DMS79 (cell line): ENCODE measurements at places on chromosomes 3 and 15.

GRCh38 chr3:134464064-134464688 is 21.6 kb downstream of the ANAPC13 start:
- DNase-seq = no peak

GRCh38 chr15:86028961-86029360 is 50.7 kb upstream of the AGBL1 start:
- DNase-seq = no peak

GRCh38 chr15:62841891-62842559 is 200.5 kb upstream of the TPM1 start:
- no peak for DNase-seq

GRCh38 chr3:176870451-176870850 is 326.8 kb downstream of the TBL1XR1 start:
- DNase-seq = no peak

GRCh38 chr3:101602731-101603130 is 28.8 kb downstream of the PCNP start:
- DNase-seq = no peak

GRCh38 chr15:58235961-58236360 is 97.8 kb downstream of the AQP9 start:
- DNase-seq = no peak

GRCh38 chr15:81469154-81469553 is 95.1 kb upstream of the TMC3 start:
- DNase-seq = no peak

- DNase-seq = no peak
Observed at GRCh38 chr15:78065973-78066946, 11.3 kb downstream of the TBC1D2B start.

- no peak for DNase-seq
Observed at GRCh38 chr3:190696777-190697501, 165.6 kb downstream of the GMNC start.

GRCh38 chr3:153442799-153443487 is 280.9 kb downstream of the RAP2B start:
- no peak for DNase-seq

DNA sequence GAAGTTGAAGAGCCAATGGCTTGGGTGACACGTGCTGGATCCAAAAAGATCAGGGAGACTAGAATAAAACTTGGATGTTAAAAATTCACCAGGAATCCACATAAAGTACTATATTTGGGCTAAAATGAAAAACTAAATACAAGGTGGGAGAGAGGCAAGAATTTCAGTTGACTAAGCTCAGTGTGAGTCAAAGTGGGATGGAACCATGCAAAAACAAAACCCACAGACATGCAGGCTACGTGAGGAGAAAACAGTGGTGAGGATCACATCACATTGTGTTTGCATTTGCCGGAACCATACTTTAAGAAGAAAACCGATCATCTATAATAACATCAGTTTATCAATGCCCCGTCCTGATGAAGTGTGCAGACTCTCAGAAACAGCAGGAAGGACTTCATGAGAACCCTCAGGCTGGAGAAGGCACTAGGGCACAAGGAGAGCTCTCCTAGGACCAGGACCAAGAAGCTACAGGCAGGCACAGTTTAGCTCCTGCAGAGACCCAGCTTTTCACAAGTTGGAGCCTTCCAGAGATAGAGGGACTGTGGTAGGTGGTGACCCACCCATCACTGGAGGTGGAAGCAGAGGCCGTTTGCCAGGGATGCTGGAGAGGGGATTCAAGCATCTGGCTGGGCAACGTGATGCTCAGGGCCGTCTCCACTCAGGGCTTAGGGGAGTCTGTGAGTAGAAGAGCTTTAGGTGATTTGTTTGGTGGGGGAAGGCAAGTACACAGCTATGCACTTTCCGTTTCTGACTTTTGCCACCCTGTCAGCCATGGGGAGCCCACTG is 29.0 kb upstream of the NR2E3 start:
- DNase-seq = no peak

- no peak for DNase-seq
Observed at GRCh38 chr3:122676759-122677158, 3.9 kb upstream of the PARP14 start.

- DNase-seq = no peak
Observed at GRCh38 chr15:37981775-37982174, 47.3 kb downstream of the TMCO5A start.

GRCh38 chr3:58288011-58288728 is 17.9 kb upstream of the RPP14 start:
- no peak for DNase-seq

DNA sequence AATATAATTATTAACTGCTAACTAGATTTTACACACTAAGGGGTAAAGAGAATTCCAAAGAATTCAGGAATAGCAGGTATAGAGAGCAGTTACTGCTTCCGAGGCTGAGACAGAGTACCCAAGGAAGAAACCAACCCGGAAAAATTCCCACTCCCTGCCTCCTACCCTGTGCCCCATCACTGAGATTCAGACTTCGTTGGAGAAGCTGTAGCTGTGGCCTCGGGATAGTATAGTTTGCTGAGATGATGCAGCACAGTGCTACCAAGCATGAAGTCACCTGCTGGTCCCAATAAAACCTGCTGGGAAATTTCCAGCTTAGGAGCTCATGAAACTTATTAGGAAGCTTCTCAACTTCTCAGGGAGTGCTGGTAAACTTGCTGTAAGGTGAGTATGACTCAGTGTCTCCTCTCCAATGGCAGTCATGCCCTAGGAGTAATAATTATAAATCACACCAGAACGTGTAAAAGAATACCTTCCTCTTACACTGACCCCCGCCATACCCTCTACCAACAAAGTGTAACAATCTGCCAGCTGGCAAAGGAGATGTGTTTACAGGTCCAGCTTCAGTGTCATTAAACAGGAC is 215.2 kb upstream of the ROBO2 start:
- no peak for DNase-seq

DNA sequence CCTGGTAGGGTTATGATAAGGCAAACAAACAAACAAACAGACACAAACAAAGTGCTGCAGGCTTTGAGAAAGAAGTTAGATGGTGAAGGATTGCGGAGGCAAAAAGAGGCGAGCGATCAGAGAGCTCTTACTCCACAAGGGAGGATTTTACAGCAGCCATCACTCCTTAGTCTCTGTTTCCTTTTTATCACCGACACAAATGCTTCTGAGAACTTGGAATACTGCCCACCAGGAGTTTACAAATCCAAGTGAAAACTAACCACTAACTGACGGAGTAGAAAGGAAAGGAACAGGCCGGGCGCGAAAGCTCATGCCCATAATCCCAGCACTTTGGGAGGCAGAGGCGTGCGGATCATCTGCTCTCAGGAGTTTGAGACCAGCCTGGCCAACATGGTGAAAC is 35.6 kb upstream of the GPR160 start:
- no peak for DNase-seq

DNA sequence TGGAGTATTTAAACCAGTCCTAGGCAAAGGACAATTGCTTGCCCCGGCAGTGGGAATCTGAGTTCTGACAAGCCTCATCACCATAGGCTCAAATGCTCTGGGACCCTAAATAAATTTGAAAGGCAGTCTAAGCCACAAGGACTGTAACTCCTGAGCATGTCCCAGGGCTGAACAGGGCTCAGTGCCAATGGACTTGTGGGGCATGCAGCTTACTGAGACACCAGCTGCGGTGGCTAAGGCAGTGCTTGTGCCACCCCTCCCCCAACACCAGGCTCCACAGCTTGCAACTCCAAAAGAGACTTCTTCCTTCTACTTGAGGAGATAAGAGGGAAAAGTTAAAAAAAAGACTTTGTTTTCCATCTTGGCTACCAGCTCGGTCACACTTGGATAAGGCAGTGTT is 289.7 kb upstream of the DCBLD2 start:
- DNase-seq = no peak

DNA sequence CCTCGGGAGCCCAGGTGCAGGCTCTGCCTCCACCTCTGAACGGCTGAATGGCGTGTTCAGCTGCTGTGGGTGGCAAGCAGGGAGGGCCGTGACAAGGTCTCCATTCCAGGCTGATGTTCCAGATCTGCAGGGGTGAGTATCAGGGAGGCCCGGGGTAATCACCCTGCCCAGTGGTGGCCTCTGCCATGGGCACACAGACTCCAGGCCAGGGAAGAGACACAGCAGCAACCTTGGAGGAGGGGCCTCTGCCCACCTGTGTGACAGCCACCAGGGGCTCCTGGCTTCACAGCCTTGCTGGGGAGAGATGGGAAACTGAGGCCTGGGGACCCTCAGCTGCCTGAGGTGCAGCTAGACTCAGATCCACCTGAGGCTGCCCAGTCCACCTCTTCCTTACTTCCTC is 25.6 kb upstream of the ACAD9 start:
- no peak for DNase-seq

DNA sequence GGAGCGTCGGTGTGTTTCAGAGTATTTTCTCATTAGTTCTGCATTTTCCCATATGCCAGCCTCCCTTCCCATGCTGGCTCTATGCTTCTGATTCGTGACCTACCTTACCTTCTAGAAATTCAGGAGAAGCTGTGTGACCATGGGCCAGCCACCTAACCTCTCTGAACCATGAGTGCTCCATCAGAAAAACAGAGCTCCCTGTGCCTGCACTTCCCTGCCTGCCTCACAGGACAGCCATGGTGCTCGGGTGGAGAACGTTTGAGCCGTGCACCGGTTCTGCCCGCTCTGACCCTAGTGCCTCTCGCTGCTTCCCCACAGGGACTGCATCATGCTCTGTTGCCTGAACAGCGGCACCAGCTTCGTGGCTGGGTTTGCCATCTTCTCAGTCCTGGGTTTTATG is 74.5 kb upstream of the SLC6A1 start:
- DNase-seq = no peak

DNA sequence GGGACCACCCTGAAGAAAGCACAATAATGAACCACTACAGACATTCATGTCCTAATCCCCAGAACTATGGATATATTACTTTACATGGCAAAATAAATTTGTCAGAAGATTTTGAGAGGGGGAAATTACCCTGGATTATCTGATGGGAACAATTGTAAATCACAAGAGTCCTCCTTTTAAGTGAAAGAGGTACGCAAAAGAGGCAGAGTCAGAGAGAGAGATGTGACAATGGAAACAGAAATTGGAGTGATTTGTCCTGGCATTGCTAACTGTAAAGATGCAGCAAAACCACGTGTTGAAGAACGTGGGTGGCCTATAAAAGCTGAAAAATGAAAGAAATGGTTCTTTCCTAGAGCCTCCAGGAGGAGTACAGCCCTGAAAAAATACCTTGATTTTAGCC is 1121.4 kb upstream of the ALCAM start:
- DNase-seq = no peak

- DNase-seq = no peak
Observed at GRCh38 chr3:51501833-51502561, 2.2 kb upstream of the DCAF1 start.

DNA sequence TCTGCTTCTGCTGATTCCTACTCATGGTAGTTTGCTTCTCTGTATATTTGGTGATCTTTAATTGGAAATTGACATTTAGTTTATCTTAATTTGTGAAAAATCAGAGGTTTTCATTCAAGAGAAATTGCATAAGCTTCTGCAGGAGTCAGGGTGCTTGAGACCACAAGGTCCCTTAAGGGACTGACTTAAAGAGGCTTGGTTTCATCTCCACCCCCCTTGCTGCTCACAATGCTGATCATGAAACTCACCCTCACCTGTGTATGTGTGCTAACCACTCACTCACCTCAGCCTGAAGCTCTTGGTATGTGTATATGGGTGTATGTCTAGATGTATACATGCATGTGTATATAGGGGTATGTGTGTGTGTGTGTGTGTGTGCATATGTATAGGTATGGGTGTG is 11.4 kb downstream of the PGPEP1L start:
- DNase-seq = no peak

- DNase-seq = no peak
Observed at GRCh38 chr15:88631464-88632028, 7.3 kb upstream of the ISG20 start.

DNA sequence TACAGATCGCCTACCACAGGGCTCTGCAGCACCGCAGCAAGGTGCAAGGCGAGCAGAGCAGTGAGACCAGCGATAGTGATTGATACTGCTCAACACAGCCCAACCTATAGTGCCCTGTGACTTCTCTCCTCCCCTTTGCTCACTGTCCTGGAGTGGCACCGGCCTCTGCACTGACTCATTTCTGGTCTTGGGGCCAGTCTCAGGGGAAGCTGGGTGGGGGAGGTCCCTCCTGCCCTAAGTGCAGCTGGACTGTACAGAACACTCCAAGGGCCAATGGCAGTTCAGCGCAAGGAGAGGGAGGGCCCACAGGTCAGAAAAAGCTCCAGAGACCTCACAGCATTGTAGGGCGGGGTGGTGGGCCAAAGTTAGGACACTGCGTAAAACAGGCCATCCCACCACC is 2.5 kb upstream of the OGG1 start:
- DNase-seq = no peak

- no peak for DNase-seq
Observed at GRCh38 chr15:45378149-45378912, at the start of gene GATM. Gene GATM, minus strand, starts transcription at chr15:45378544. Its CDS starts 91 bp downstream, at chr15:45378453.

DNA sequence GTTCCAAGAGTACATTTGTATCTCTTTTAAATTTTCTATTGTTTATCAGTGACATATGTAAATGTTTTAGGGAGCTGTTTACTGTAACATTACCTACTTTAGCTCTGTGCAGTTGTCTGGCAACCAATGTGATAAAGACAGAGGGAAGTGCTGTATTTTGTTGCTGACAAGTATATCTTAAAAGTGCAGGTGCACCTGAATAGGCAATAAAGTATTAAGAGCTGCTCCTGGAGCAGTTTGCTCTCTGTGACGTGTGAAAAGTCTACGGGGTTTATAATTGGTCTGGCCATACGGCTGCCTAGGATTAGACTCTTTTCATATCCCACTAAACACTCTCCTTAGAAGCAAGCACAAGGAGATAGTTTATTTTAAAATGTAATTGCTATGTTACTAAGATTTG is 178.3 kb downstream of the IGF1R start:
- DNase-seq = peak; percentile 9

DNA sequence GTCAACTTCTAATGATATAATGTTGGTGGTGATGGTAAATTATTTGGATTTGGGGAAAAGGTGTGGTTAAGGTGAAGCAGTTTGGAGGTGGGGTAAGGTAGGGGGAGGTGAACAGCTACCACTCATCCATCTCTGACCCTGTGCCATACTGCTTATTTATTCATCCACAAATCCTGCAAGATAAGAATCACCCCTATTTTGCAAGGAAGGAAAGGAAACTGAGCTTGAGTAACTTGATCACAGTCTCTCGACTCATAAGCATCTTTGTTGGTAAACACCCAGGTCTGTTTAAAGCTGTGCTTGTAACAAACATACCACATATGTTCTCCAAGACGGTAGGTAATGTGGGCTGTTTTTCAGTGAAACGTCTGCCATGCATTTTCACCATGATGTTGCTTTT is 67.3 kb downstream of the PTPRG start:
- no peak for DNase-seq

DNA sequence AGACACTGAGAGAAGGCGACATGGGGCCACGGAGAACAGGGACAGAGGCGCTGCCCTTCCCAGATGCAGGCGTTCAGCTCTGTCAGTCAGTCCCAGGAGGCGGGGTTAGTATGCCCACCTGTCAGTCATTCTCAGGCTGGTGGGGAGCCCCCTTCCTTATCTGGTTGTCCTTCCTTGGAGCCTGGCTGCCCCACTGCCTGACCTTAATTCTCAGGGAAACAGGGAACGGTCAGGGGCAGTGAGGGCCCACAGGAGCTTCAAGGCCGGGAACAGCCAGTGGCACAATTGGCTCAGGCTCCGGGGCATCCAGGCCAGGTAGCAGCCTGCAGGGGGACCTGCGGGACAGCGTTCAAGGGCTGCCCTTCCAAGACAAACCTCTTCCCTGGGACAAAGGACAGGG is 133.2 kb downstream of the CHSY1 start:
- no peak for DNase-seq
